ENCODE measurements at places on chromosomes 4 and X. TPM values are rescaled to one million over a fixed set of nuclear protein-coding genes. Genes with fewer than 3 reads are reported as not detected.

The GLOD5 gene
- not detected for total RNA-seq

- H3K36me3 ChIP-seq: no peaks in the 10 kb centered on the region
- DNase-seq: no peak
- no peaks in the 10 kb centered on the region for H3K27me3 ChIP-seq
- no peak overlapping the region for H3K27ac ChIP-seq
- no peak overlapping the region for H3K4me3 ChIP-seq
Observed at GRCh38 chr4:86611757-86612156, 17.6 kb downstream of the PTPN13 start.

The SSX3 gene
- not detected for total RNA-seq

DNA sequence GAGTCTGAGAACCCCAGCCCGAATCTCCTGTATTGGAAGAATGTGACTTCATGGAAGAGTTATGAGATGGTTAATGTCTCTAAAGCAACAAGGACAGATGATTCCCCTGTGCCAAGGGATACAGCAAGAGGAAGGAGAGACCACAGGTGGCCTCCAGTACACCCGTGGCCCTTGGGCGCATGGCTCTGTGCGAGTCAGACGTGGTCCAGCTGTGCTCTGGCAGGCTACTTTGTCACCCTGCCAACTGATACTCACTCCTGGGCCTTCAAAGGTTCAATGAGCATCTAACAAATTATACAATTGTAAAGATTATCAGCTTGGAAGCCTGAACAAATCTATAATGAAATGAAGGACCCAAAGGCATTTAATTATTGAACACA, 71.7 kb downstream of the NYX start:
- DNase-seq: no peak
- H3K36me3 ChIP-seq: no peaks in the 10 kb centered on the region
- no peak overlapping the region for H3K4me3 ChIP-seq
- H3K27me3 ChIP-seq: no peaks in the 10 kb centered on the region
- H3K27ac ChIP-seq: no peak overlapping the region

The RHOXF2 gene
- not detected for total RNA-seq

- no peaks in the 10 kb centered on the region for H3K4me1 ChIP-seq
- no peaks in the 10 kb centered on the region for H3K36me3 ChIP-seq
- DNase-seq: no peak
- H3K27me3 ChIP-seq: no peaks in the 10 kb centered on the region
- no peak overlapping the region for H3K4me3 ChIP-seq
Observed at GRCh38 chr4:169922632-169923276, 103.4 kb downstream of the MFAP3L start.

Measured in thoracic aorta (tissue), 2 donors.